Amniotic stem cell (primary cell): ENCODE measurements at places on chromosomes 7 and 10.

DNA sequence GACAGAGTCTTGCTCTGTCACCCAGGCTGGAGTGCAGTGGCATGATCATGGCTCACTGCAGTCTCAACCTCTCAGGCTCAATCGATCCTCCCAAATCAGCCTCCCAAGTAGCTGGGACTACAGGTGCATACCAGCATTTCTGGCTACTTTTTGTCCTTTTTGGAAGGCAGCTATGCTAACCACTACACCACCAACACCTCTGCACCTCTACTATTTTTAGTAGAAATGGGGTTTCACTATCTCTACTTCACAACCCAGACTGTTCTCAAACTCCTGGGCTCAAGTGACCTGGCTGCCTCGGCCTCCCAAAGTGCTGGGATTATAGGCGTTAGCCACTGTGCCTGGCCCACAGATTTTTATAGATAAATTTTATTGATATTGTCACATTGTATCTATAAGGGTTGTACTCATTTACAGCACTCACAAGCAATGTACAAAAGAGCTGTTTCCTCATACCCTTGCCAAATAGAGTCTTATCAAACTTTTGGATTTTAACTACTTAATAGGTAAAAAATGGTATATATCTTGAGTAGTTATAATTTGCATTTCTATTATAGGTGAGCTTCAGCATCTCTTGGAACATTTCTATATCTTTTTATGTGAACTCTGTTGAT, 23.7 kb downstream of the PRR15 start:
- no peak for DNase-seq

GRCh38 chr10:90777621-90778020, 80.2 kb downstream of the HTR7 start:
- DNase-seq: no peak

- no peak for DNase-seq
Observed at GRCh38 chr10:89814278-89814677, 112.9 kb downstream of the KIF20B start.

DNA sequence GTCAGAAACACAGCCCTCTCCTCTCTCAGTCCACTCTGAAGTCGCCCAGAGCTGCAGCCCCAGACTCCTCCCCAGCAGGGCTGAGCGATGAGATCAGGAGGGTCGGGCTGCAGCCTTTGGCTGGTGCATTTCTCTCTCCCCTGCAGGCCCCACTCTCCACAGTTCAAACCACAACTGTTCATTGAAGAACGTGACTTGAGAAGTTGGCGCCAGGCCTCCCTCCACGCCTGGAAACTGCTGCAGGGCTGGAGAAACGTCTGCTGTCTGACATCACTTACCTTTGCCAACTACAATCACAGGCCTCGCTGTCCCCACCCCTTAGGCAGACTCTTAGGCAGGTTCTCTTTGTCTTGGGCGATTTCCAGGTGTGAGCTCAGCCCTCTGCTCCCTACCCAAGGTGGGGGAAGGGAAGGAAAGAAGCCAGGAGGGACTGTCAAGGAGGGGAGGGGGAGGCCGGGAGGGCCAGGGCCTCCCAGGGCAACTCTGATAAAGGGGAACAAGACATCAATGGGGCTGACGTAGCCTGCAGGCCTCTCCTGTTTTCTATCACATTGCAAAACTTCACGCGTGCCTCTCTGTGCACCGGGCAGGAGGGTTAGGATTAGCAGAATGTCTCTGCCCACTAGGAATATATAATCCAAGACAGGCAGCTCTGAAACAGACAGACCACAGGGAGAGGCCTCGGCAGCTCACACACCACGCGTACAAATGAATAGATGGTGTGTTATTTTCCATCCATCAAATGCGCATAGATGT, 32.7 kb downstream of the CALML5 start:
- no peak for DNase-seq

- DNase-seq: no peak
Observed at GRCh38 chr7:24783698-24784097, 26.4 kb upstream of the GSDME start.

DNA sequence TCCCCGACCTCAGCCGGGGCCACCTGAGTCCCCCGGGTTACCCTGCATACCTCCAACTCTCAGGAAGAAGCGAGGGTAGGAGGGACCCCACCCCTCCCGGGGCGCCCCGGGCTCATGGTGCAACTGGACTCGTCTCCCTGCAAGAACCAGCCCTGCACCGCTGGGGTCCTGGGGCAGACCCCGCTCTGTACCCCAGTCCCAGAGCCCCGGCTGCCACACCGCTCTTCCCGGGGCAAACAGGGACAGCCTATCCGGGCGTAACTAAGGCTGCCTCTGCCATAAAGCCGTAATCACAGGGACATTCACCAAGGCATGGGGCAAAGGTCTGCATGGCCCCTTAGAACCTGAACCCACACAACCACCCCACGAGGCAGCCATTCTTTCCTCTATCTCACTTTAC, 6.7 kb upstream of the MAFK start:
- DNase-seq: no peak

- no peak for DNase-seq
Observed at GRCh38 chr7:128172151-128172550, 68.9 kb upstream of the LEP start.

- DNase-seq: no peak
Observed at GRCh38 chr7:144676492-144676891, 159.4 kb downstream of the TPK1 start.

GRCh38 chr10:75431180-75432111, at the start of gene LRMDA:
Gene LRMDA (plus strand): TSS chr10:75431624.
- DNase-seq: no peak

GRCh38 chr10:73209705-73210104, 37.4 kb downstream of the DNAJC9 start:
- DNase-seq: no peak

DNA sequence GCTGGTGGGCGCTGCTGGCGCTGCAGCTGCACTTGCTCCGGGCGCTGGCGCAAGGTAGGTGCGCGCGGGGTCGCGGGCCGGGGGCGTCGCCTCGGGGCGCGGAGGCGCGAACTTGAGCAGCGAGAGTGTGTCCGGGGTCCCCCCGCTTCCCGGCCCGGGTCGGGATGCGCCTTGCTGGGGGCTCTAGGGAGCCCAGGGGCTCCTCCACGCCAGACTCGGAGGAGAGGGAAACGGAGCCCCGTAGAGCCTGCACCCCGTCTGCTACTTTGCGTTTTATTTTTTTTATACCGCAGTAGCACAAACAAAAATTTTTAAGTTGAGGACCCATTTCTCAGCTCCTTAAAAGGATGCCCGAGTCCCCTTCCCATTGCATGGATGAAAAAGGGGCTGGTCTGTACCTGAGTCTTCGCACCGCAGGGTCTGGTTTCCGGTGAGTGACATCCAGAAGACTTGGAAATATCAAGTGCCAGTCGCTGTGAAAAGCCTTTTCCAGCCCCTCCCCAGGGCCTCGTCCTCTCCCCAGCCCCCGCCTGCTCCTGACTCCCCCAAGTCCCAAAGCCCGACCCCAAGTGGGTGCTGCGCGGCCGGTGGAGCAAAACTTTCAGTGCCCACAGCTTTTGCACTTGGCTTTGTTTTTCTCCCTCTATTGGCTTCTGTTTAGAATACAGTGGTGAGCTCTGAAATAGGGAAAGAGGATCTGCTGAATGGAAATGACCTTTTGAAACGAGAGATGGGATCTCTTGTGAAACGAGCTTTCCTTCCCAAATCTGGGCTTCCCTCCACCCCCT, 973 bp downstream of the SDK1 start:
- no peak for DNase-seq

DNA sequence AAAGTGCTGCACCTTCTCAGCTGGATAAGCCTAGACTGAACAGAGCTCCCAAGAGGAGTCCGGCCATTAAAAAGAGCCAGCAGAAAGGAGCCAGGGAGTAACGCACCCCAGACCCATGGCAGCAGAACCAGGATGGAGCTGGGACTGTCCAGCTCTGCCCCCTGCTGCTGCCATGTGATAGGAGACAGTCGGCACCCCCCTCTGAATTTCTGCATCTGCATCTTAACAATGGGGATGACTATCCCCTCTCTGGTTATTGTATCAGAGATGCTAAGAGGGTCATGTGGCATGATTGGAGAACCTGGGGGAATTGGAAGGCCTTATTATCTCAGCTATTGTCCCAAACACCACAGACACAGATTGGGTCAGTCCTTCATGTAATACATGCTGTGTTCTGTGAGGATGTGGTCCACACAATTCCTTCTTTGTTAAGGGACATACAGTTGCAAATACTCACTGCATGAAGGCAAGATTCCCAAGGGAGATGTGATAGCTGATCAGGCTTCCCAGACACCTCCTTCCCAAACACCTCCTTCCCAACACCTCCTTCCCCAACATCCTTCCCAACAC, 29.3 kb downstream of the PLEKHS1 start:
- DNase-seq: no peak

DNA sequence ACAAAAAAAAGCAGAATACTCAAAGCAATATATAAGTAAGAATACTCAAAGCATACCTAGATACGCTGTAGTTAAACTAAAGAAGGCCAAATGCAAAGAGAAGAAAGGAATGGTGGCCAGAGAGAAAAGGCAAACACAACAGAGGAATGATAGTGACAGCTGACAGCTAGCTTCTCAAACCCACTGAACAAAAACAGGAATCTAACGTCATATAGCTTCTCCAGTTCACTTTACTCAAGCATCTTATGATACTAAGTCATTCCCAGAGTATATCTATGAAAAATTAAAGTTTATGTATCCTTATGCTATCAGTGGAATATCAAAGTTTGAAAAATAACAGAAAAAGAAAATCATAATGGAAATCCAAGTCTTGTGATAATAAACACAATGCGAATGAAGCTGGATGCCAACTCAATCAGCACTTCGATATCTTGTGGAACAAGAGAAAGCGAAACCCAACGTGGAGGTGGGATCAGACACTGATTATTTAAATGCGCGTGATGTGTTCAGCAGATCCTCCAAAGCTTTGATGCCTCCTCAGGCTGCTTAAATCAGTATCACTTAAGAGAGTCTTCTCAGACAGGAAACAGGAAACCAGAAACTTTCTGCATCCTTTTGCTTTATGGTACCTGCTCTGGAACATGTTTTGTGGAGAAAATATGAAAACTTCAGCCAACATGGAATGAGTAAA, 102.8 kb downstream of the PIP4K2A start:
- DNase-seq: no peak

GRCh38 chr7:112137141-112138101, 68.8 kb downstream of the DOCK4 start:
- DNase-seq: no peak

DNA sequence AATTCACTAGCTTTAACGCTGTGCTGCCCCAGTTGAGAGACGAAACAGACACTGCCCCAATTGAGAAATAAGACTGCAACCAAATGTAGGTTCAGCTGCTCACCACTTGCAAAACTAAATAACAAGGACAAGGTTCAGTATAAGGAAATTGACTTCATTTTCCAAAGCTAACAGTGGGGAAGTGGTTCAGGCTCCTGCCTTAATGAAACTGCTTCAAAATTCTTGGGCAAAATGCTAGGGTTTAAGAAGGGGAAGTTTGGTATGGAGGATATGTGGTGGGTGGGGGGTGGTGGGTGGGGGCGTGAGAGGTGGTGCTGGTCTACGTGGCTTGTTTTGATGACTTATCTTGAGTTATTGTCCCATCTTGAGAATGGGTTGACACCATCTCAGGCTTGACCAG, 21.8 kb downstream of the MRPL32 start:
- no peak for DNase-seq

DNA sequence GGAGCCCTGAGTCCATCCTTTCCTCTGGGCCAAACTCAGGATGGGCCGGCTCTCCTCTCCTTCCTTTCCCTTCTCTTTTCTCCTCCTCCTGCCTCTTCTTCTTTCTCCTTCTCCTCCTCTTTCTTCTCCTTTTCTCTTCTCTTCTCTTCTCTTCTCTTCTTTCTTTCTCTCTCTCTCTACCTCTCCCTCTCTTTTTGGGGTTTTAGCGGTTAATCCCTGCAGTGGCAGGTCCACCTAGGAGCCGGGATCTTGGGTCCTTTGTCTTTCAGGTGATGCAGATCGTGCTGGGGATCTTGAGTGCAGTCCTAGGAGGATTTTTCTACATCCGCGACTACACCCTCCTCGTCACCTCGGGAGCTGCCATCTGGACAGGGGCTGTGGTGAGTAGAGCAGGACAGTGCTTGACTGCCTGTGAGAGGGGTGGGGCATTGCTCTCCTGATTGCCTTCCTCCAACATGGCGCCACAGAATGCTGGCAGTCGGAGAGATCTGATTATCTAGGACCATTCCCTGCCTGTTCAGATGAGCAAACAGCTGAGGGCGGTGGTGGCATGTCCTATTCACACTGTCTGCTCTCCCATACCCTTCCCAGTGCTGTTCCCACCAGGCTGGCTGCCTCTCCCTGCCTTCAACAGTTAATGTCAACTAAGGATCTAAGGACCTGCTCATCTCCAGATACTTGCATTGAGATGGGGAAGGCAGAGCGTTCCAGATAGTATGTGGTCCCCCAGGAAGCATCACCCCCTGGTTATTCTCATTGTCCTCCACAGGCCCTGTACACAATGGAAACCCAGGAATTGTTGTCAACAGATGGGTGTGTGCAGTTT, 1.6 kb downstream of the TMEM176A start:
- DNase-seq: no peak

DNA sequence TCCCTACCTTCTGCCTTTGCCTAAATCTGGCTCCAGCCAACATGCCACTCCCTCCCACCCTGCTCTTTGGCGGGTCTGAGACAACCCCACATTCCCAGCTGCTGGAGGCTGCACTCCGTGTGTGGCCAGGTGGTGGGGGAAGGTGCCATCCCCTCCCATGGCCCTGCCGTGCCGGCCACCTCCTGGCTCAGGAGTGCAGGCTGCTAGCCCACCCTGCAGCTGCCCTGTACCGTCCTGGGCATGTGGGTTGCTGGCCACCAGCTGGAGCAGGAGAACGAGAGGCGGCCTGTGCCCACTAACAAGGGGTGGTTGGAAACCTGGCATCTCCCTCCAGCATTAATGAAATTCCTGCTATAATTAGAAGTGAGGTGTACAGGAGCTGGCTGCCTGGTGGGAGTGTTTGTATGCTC, 97.6 kb downstream of the ZMIZ1 start:
- DNase-seq: no peak

- no peak for DNase-seq
Observed at GRCh38 chr7:37432281-37432920, 16.3 kb downstream of the ELMO1 start.

- no peak for DNase-seq
Observed at GRCh38 chr10:80485076-80485945, 31.2 kb downstream of the TSPAN14 start.

DNA sequence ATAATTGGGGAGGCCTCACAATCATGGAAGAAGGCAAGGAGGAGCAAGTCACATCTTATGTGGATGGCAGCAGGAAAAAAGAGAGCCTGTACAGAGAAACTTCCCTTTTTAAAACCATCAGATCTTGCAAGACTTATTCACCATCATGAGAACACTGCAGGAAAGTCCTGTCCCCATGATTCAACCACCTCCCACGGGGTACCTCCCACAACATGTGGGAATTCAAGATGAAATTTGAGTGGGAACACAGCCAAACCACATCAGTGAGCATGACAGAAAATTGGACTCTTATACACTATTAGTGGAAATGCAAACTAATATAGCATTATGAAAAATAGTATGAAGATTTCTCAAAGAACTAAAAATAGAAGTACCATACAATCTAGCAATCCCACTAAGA, 271.2 kb downstream of the MAGI2 start:
- DNase-seq: no peak
